ENCODE measurements at places on chromosomes 1 and 21.

GRCh38 chr1:50929376-50929958, 30.6 kb downstream of the FAF1 start:
- DNase-seq = peak; percentile 20

DNA sequence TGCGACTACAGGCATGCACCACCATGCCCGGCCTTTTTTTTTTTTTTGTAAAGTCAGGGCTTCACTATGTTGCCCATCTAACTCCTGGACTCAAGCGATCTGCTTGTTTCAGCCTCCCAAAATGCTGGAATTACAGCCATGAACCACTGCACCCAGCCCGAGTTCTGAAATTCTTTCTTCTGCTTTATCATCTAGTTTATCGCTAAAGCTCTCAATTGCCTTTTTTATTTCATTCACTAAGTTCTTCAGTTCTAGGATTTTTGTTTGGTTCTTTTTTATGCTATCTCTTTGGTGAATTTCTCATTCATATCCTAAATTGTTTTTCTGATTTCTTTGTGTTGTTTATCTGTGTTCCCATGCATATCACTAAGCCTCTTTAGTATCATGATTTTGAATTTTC, 27.0 kb downstream of the KIAA0319L start:
- DNase-seq = no peak

- DNase-seq = no peak
These were observed 58.3 kb downstream of the SIM2 start for GRCh38 chr21:36757196-36757595.

DNA sequence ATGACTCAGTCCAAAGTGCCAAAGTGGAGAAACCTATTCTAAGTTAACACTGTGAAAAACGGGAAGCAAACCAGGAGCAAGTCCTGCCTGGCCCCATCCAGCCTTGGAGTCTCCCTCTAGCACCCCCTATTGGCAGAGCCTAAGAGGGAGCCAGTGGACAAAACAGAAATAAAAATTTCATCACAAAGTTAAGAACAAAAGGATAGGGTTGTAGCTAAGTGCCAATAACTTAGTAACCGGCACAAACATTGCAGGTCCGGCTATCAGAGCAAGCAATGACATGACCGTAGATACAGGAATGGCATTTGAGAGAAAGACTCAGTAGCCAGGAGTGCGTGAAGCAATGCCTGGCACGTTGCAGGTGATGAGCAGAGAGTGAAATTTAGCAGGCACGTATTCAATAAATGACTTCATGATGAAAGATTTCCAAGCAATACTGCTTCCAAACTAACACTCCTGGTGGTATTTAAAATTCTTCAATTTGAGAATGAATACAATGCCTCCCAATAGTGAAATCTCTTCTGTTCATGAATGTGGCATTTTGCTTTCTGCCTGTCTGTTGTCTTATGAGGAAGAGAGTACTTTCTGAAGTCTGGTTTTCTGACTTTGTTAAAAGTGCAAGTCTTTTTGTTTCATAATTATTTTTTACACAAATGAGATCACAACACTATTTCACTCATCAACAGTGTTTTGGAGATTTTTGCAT, 391.0 kb downstream of the OMA1 start:
- DNase-seq = no peak

DNA sequence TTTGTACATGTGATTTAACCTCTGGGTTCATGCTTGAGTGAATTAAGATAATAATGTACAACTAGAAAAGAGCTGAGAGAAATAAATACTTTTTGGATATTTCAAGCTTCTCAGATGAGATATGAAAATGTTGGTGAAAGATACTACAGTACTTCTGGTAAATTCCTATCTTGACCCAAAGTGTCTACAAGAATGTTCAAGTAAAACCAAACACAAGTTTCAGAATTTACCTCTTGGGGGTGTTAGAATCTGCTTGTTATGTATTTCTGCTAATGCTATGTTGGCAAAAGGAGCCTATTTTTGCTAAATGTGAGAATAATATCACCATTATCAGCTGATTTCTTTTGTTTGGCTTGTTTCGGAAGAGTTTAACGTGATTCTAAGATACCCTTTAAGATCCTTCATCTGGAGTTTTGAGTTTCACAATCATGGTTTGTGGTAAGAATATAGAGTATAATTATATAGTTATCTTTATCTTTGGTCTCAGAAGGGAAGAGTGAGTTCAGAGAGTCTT, 388.5 kb downstream of the LMO4 start:
- no peak for DNase-seq

DNA sequence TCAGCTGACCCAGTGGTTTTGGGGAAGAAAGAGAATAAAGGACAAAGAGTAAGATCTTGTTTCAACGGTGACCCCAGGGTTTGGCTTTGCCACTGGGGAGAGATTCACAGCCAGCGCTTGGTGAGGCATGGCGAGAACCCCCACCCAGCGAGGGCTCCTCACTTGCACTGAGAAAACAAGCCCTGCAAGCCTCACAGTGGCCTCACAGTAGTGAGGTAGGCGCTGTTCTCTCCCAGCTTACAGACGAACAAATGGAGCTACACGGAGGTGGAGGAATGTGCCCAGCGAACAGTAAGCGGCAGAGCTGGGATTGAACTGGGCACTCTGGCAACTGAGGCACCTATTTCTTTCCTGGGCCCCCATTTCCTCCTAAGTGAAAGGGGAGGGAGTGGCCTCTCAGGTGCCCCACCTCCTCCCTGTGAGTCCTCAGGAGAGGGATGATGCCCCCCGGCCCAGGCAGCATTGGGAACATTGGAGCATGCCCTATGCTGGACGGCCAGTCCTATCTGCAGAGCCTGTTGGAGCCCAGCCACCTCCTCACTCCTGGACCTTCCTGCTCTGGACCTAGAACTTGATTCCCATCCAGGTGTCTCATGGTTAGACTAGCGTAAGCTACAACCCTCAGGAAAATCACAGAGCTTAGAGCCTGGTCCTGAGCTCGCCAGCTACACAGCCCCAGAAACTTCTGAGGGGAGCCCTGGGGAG, 73.4 kb upstream of the EDN2 start:
- no peak for DNase-seq

DNA sequence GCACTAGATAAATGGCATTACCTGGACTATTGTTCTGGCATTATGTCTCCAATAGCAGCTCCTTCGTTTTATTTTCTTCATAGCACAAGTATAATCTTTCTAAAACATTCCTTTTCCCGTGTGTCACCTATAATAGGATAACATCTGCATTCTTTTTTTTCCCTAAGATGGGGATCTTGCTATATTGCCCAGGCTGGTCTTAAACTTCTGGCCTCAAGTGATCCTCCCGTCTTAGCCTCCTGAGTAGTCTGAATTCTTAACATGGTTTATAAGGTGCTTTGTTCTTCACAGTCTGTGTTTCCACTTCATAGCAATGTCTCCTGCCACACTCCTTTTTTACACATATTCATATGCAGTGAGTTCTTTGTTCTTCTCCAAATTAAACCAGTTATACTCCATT, 8.6 kb upstream of the MOV10 start:
- DNase-seq = no peak

- peak; percentile 45 for DNase-seq
These were observed 66.2 kb upstream of the RNPC3 start for GRCh38 chr1:103459346-103459745.

DNA sequence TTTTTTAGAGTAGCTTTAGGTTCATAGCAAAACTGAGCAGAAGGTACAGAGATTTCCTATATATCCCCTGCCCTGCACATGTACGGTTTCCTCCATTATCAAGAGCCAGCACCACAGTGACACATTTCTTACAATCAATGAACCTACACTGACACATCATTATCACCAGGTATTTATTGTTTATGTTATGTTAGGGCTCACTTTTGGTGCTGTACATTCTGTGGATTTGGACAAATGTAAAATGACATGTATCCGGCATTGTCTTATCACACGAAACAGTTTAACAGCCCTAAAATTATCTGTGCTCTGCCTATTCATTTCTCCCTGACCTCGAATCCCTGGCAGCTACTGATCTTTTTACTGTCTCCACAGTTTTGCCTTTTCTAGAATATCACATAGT, 93.7 kb upstream of the DPH5 start:
- no peak for DNase-seq

- no peak for DNase-seq
These were observed 35.9 kb downstream of the ST3GAL3 start for GRCh38 chr1:43743206-43743605.

GRCh38 chr1:226100436-226101391, 38.2 kb downstream of the H3-3A start:
- DNase-seq = no peak

- no peak for DNase-seq
These were observed 2.3 kb downstream of the LDLRAD2 start for GRCh38 chr1:21814241-21814918.

GRCh38 chr1:94522304-94522703, 19.3 kb downstream of the F3 start:
- DNase-seq = no peak

GRCh38 chr1:99573431-99574217, 72.3 kb upstream of the PALMD start:
- no peak for DNase-seq

Data from stromal cell of bone marrow (primary cell).